ENCODE measurements at places on chromosomes 11 and 22.

DNA sequence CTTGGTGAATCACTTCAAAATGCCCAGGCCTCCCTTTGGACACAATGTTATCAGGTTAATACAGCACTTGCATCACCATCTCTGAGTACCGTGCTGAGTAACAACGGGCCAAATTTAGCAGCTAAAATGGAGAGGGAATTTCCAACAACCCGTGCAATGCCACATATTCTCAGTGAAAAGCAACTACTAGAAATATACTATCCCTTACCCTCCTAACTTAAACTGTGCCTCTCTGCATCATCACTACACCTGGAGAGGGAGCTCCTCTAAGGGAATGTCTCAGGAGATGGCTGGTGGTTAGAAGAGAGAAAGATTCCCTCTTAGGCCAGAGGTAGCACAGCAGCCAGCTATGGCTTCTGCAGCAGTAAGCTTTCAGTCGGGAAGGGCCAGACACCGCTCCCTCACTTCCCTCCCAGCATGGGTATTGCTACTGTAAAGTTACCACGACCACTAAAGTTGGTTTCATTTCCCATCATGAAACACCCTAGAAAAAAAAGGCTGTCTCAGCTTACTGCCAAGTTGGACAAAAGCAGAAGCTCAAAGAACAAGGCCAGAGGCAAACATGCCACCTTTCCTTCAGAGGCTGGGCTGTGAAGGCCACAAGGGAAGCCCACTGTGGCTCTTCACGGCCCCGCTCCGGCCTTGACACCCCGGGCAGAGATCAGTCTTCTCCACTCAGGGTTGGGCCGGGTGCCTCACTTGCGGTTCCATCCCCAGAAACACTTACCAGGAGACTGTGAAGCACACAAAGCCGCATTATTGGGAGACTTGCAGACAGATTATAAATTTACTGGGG, 3.9 kb downstream of the MAML2 start:
- peak; percentile 88 for DNase-seq

DNA sequence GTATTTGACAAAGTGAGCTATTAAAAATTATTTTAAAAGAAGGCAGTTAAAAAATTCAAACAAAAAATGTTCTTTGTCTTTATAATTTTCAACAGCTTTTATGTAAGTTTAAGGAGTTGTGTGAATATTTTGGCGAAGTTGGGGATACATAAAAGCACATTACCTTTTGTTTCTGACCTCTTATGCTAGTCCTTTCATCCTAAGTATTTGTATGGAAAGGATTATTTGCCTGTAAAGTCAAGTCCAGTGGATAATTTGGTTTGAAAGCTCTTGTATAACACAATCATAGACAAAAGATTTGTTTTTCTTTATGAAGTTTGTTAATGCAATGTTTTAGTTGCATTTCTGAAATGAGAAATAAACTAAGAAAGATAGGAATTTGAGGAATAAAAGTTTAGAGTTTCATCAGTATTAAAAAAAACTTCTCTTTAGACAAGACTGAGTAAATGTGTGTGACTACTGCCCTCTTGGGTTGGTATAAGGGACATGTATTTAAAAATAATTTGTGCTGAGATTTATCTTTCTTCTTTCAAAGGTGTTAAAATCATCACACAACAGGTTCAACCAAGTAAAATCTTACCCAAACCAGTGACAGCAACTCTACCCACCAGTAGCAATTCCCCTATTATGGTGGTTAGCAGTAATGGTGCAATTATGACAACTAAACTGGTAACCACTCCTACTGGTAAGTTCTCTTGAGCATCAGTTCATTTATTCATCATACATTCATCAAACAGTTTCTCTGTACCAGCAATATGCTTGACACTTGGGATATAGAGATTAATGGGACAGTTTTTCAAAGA, 68.2 kb downstream of the EMSY start:
- DNase-seq = peak; percentile 17

GRCh38 chr11:78429209-78429608, 11.6 kb upstream of the GAB2 start:
- no peak for DNase-seq

GRCh38 chr11:76825726-76826396, 34.9 kb upstream of the ACER3 start:
- DNase-seq = no peak

- DNase-seq = no peak
Measured at GRCh38 chr11:25309818-25310217, 813.0 kb downstream of the LUZP2 start.

- DNase-seq = no peak
Measured at GRCh38 chr11:25423436-25424199, 908.3 kb upstream of the ANO3 start.

- no peak for DNase-seq
Measured at GRCh38 chr11:72352859-72353551, 81.3 kb downstream of the CLPB start.

GRCh38 chr11:69642913-69643632, 2.1 kb downstream of the CCND1 start:
- peak; percentile 83 for DNase-seq

DNA sequence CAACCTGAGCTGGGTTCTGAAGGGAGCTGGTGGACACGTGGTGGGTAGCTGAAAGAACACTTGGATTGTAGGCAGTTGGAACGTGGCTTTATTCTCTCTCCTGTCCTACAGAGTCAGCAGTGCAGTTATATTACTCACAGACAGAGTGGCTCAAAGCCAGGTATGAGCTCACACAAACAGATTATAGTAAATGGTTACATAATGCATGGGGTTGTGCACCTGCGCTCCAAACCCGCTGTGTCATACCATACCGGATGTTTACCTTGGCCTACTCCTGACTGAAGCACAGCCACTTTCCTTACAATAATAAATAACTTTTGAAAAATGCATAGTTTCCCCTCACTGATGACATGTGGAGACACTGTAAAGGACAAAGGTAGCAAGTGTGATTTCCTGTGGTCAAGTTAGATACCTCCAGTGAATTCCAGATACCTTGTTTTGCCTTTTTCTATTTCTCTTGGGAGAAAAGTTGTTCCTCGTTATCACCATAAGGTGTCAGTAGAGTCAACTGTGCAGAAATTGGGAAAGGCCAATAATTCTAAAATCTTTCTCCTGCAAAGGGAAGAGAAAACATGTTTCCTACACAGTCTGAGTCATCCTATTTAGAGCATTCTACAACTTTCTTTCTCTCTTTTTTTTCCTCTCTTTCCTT, 13.5 kb downstream of the MS4A6A start:
- peak; percentile 9 for DNase-seq

DNA sequence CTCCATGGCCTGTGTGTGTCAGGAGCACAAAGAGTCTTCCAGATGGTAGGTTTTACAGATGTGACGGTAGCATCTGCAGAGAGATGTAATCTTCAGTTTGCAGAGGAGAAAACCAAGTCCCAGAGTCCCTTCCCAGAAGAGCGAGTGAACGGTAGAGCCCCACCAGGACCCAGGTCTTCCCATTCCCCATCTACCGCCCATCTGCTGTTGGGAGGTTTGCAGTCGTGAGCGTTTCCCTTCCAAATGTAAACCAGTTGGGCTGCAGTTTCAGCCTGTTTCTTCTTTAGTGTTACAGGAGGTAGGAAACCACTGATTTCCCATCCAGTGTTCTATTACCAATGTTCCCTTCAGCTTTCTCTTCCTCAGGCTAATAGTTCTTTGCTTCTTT, 24.0 kb downstream of the PANX1 start:
- no peak for DNase-seq

- DNase-seq = no peak
Measured at GRCh38 chr22:38489561-38490145, 16.5 kb downstream of the DDX17 start.

GRCh38 chr22:46465793-46466192, 71.6 kb downstream of the CELSR1 start:
- no peak for DNase-seq

DNA sequence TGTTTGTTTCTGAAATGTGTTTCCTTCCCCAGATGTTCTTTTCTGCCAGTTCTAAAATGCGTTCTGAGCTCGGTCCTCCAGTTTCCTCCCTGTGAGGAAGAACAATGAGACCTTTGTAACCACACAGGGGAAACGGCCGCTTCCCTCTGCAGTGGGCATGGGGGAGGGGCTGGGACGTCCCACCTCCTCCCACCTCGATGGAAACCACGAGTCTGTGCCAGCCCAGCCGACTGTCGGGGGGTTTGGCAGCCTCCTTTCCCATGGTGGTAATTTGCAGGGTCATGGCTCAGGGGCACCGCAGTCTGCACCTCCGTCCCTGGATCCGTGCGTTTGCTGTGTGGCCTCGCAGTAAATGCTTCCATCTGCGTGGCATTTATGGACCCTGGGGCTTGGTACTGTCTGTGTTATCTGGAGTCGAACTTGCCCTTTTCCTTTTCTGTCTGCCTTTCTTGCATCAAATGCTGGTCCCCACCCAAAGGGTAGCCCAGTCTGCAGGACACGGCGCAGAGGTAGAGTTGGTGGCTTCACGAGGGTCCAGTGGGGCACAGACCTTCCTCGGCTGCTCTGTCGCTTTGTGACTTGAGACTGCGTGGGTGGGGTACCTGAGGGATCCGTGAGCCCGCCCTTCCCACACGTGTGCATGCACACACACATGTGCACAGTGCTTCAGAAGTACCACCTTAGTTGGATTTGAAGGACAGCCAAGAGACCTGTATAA, 16.1 kb downstream of the LRP5 start:
- DNase-seq = no peak

- no peak for DNase-seq
Measured at GRCh38 chr11:106495046-106495445, 417.6 kb downstream of the AASDHPPT start.

DNA sequence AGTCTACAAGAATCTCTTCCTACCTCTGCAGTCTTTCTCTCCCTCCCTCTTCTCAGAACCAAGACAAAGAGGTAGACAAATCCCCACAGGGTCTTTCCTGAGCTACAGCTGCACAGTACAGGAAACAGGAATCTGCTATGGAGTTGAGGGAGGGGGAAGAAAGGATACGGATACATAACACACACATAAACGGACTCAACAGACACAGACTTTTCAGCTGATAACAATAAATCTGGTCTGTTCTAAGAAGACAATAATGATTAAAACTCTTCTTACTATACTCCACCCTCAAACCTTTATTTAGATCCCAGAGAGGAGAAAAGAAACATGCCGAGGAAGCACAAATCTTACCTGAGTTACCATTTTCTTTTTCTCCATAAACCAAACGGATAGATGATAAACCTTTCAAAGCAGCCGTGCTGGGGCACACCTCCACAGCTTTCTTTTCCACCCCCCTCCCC, 122.2 kb downstream of the APOL5 start:
- DNase-seq = no peak

DNA sequence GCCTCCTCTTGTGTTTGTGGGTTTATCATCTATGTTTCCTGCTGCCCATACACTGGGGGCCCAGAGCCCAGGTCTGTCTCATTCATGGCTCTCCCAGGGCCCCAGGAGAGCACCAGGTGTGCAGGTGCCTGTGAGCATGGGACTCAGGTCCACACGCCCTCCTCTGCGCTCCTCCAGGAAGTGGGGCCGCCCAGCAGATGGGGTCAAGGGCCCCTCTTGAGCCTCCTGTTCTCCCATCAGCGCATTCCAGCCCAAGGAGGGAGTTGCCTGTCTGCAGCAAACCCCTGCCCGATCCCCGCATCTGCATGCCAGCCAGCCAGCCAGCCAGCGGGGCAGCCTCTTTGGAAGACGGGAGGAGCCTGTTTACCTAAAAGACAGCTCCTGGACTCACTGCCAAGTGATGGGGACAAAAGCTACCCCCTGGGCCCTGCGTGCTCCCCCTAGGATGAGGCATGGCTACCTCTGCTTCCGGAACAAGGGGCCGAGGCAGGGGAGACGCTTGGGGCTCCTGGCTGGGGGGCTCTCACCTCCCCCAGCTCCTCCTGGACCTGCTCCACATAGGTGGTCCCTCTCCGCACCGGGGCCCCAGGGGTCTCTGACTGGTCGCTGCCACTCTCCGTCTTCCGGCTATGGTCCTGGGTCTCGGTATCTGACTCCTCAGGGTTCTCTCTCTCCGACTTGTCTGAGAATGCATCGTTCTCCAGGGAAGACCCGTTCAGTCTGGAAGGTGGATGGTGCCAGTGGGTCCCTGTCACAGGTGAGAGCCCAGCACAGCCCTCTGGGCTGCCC, 49.7 kb upstream of the CARS1 start:
- DNase-seq = no peak

GRCh38 chr11:10975287-10975721, 117.5 kb upstream of the ZBED5 start:
- DNase-seq = no peak

GRCh38 chr11:69357458-69358397, 63.8 kb downstream of the MYEOV start:
- no peak for DNase-seq

- DNase-seq = no peak
Measured at GRCh38 chr11:118705791-118706545, 26.5 kb upstream of the TREH start.

- DNase-seq = no peak
Measured at GRCh38 chr22:47178339-47178738, 415.9 kb downstream of the TBC1D22A start.

DNA sequence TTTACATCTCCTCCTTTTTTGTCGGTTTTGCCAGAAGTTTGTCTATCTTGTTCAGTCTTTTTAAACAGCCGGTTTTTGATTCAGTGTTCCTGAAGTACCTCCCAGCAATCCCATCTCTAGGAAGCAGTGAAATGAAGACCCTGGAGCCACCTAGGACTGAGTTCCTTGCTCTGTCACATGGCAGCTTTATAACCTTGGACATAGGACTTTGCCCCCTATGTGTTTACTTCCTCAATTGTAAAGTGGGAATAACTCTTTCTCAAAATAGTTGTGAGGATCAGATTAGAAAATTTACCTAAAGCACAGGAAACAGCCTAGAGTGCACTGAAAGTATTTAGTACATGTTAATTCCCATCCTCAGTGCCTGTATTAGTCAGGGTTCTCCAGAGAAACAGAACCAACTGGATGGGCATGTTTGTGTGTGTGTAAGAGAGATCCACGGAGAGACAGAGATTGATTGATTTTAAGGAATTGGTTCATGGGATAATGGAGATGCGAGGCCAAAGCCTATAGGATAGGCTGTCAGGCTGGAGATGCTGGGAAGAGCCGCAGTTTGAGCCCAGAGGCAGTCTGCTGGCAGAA, 20.0 kb downstream of the FAM83F start:
- DNase-seq = no peak

GRCh38 chr11:67099831-67100324, 19.2 kb upstream of the KDM2A start:
- DNase-seq = peak; percentile 64
